ENCODE measurements at places on chromosomes 3 and 15.

GRCh38 chr3:68964694-68965093 lies 32.3 kb upstream of the TAFA4 start:
- DNase-seq = no peak

DNA sequence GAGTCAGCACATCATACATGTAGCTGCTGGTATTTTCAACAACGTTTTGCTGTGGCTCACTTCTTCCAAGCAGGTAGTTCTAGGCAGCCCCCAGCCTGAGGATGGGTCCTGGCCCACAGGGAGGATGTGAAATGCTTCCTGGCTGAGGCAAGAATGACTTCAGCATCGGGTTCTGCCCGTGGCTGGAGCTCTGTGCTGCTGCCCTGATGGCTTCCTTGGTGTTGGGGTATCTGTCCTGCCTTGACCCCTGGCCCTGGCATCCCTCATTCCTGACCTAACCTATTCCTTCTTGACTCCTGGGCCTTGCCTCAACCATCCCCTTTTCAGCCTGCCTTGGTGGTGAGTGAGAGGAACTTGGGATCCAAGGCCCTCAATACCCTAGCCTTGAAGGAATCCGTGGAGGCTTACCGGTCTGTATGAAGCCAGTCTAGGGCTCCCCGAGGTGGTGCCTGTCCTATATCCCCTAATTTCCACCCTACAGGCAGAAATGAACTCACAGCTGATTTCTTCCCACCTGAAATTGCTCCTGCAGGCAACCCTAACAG lies 300.6 kb downstream of the TLE3 start:
- no peak for DNase-seq

DNA sequence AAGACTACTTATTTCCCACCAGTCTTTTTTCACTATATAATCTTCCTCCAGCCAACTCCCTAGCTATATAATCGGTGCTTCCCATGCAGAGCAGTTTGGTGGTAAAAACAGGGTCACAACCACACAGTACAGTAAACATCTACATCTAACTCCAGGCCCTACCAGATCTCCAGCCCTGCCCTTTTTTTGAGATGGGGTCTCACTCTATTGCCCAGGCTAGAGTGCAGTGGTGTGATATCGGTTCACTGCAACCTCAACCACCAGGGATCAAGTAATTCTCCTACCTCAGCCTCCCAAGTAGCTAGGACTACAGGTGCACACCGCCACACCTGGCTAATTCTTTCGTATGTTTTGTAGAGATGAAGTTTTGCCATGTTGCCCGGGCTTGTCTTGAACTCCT lies 49.1 kb upstream of the TLE3 start:
- DNase-seq = no peak

DNA sequence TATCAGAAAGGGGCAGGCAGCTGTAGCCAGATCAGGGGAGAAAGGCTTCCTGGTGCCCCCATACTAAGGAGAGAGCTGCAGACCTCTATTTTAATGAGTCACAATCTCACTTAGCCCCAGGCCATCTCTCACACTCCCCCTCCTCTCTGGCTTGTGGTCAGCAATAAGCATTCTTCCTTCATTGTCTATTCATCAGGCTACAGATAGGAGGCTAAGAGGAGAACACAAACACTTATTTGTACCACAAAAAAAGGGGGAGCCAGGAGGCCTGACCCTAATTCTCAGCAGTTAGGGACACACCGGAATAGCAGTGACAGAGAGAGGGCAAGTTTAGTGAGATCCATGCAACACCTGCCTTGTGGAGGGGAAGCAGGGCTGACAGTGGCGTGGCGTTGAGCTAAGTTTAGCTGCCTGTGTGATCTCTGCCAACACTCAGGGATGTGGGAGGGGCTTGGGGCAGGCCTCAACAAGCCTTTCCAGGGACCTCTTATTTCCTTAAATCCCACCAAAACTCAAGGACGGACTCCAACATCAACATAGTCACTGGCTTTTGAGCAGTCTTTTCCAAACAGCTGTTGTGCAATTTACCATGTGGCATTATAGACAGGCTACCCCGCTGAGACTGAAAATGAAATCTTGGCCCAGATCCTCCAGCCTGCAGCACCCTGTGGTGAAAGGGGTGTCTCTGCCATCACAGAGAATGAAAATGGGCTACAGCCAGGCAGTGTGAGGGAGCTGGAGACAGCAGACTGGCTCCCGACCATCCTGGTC lies 191.9 kb upstream of the TSC22D2 start:
- no peak for DNase-seq

DNA sequence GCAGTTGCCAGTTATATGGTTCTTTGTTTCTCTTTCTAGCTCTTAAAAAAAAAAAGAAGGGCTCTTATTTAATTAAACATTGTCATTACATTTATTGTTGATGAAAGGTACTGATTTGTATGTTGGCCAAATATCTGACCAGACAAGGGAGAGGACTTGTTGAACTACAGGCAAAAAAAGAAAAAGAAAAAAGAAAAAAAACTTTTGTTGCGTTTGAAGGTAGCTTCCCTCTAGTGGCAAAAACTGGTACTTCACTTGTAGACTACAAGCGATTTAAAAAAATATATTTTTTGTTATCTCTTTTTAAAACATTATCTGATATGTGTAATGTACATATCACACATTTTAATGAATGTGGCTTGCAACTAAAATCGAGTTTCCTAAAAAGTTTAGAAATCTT lies 280.6 kb downstream of the ROBO2 start:
- no peak for DNase-seq

DNA sequence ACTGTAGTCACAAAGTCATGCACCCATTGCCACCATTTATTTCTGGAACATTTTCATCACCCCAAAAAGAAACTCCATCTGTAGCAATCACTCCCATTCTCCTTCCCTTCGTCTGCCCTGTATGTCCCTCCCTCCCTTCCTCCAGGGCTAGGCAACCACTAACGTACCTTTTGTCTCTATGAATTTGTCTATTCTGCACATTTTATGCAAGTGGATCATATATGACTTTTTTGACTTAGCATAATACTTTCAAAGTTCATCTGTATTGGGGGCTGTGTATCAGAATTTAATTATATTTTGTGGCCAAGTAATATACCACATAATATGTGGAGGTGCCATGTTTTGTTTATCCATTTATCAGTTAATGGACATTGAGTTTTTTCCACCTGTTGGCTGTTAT lies 201.6 kb downstream of the FEZF2 start:
- DNase-seq = no peak

DNA sequence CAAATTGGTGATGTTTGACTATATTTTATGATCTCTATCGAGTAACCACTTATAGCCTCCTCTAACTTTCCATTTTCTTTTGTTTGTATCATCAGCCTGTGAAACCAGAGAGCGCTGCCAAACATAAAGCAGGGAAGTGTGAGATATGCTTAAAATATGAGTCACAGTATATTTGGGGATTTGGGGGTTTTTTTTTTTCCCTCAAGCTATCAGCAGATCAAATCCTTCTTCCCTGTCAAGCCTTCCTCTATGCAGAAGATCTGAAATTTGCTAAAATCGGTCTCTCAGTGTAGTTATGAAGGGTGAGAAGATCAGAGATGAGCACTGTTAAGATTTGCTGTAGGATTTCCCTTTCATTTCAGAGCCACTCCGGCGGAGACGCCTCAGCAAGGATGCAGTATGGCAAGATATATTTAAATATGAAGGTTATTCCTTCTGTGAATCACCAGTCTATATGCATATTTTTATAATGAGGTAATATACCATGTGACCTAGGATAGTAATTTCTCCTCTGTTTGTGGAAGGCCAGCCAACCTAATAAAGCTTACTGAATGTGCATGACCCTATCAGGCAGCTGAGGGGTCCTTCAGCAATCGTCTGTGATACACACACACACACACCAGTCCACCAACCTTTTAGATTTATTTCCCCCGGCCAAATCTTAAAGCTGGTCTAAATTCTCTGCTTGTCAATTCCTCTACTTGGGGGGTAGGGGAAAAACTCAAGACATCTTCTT lies 474.1 kb downstream of the FOXP1 start:
- no peak for DNase-seq

GRCh38 chr3:133152056-133152455 lies 113.9 kb downstream of the TMEM108 start:
- no peak for DNase-seq

GRCh38 chr3:29755416-29755815 lies 474.5 kb downstream of the RBMS3 start:
- no peak for DNase-seq

- no peak for DNase-seq
Measured at GRCh38 chr3:134004841-134005240, 24.9 kb downstream of the SLCO2A1 start.

- no peak for DNase-seq
Measured at GRCh38 chr3:48470286-48470685, 23.7 kb downstream of the ATRIP start.

GRCh38 chr15:97129674-97130073 lies 799.2 kb downstream of the NR2F2 start:
- DNase-seq = no peak

DNA sequence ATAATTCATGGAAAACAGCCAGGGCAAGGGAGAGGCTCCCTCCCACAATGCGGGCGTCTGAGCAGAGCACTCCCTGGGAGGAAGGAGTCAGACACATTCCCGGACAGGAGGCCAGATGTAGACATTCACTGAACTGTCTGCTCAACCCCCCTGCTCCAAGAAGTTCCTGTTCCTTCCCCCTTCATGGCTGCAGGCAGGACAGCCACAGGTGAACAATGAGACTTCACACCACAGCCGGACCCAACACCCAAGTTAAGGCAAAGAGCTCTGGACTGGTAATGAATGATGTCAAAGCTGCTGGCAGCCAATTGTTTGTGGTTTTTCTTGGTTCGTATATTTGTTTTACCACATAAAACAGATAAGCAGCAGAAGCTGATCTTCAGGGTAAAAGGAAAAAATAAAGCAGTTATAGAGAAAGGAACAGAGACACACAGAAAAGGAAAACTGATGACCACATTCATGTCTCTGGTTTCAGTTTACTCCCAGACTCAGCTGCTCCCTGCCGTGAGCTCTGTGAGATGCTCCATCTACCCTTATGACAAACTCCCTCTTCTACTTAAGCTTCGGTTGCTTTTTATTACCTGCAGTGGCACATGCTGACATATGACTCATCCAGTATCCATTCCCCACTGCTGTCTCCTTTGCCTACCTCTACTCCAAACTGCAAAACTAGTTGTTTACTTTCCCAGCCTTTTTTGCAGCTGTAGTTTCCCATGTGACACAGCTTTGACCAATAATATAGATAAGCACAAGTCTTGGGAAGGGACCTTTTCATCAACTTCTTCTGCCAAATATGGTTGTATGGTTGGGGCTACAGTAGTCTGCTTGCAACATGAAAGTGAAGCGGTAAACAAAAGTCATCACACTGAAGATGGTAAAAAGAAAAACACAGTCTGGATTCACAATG lies 33.1 kb downstream of the DZIP1L start:
- peak; percentile 8 for DNase-seq

- no peak for DNase-seq
Measured at GRCh38 chr3:197083486-197083885, 53.9 kb upstream of the MELTF start.

DNA sequence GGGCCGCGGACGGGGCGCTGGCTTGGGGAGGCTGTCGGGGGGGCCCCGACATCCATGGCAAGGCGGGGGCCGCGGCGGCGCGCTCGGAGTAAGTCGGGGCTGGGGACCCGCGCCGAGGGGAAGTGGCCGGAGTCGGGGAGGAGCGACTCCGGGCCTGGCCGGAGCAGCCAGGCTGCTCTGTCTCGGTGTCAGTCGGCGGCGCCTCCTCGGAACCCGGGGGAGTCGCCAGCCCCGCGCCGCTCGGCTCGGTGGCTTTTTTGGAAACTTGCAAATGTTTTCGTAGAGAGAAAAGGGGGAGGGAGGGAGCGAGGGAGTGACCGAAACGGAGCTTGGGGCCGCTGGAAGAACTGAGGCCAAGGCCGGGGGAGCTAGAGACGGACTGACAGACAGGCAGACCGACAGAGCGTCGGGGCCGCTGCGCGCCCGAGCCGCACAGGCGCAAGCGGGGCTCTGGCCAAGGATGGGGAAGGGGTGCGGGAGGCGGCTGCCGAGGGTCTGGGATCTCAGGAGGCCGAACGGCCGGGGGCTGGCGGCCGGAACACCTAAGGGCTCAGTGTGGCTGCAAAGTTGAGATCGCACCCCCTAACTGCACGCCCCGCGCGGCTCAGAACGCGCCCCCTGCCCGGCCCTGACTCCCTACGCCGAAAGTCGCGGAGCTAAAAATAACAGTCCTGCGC lies 5.0 kb downstream of the PTH1R start:
- DNase-seq = no peak

- DNase-seq = no peak
Measured at GRCh38 chr3:158127250-158128219, 17.6 kb downstream of the RSRC1 start.

GRCh38 chr3:188339410-188340295 lies 185.7 kb downstream of the LPP start:
- peak; percentile 54 for DNase-seq

DNA sequence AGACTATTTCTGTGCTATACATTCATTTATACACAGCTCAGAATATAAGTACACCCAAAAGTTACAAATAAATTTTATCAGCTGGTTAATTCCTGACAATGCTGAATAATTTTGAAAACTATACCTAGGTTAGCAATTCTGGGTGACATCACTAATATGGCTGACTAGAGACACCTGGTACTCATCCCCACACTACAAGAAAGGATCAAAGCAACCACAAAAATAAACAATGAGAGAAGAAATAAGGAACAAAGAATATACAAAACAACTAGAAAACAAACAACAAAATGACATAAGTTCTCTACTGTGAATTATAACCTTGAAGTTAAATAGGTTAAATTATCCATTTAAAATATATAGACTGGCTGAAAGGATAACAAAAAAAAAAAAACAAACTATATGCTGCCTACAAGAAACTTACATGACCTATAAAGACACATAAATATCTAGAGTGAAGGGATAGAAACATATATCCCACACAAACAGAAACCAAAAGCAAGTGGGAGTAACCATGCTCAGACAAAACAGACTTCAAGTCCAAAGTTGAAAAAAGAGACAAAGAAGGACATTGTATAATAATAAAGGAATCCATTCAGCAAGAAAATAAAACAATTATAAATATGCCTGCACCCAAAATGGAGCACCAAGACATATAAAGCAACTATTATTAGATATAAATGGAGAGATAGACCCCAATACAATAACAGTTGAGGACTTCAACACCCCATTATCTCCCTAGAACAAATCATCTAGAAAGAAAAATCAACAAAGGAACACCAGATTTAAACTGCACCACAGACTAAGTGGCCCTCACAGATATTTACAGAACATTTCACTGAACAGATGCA lies 57.8 kb downstream of the IMPG2 start:
- DNase-seq = no peak

- DNase-seq = no peak
Measured at GRCh38 chr3:48411606-48412374, 18.1 kb downstream of the PLXNB1 start.

DNA sequence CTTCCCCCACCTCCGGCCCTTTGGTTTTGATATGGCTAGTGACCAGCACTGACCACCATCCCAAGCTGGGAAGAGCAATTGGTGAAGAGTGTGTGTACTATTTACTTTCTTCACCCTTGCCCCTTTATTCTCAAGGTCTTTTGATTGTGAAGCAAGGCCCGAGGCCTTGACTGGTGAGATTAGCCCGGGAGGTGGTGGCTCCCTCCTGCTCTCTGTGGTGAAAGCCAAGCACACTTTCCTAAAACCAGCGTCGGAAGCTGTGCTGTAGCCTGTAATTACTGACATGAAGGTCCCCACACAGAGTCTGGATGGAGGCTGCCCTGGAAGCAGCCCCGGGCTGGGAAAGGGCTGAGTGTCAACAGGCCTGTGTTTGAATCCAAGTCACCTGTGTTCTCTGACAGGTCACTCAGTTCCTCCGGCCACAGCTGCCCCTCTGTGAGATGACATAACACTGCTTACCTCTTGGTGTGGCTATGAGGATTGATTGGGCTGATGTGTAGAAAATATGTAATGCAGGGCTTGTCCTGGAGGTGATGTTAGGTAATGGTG lies 60.5 kb upstream of the PRR23C start:
- DNase-seq = no peak
